Endodermal cell (in vitro differentiated cells): ENCODE measurements at places on chromosomes 3 and 15. TPM values are rescaled to one million over a fixed set of nuclear protein-coding genes. Genes with fewer than 3 reads are reported as not detected.

- no peaks in the 10 kb centered on the region for H3K4me1 ChIP-seq
- no peaks in the 10 kb centered on the region for H3K36me3 ChIP-seq
- no peaks in the 10 kb centered on the region for H3K27me3 ChIP-seq
Observed at GRCh38 chr15:80437334-80437891, 33.2 kb downstream of the ARNT2 start.

DNA sequence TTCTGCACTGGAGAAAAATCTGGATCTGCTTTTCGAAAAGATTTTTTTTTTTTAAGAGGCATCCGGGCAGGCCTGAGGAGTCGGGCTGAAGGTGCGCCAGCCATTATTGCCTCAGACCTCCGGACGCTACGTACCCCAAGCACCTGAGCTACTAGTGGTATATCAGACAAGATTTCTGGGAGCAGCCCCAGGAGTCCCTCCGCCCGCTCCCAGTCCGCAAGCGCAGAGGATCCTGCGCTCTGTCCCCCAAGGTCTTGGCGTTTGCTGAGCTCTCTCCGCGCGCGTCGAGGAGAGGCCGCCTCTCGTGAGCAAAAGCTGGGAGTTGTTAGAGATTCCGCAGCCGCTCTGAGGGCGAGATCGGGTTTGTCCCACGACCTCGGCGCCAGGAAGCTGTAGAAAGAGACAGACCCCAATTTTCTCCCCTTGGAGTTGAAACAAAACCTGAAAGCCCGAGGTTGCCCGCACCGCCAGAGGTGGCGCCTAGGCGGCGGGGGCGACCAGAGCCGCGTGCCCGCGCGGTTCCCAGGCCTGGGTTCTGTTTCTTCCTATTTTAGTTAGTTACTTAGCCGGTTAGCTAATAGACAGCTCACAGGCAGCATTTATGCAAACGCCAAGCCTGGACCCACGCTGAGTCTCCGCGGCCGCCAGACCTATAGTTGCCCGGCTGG is 72.5 kb upstream of the POLG start:
- peaks cover 3% of the 10 kb centered on the region for H3K4me1 ChIP-seq
- DNase-seq = peak; percentile 90
- peak overlapping the region; percentile 30 for H3K27ac ChIP-seq
- H3K4me3 ChIP-seq = peak overlapping the region; percentile 69
- H3K36me3 ChIP-seq = no peaks in the 10 kb centered on the region
- peaks cover 100% of the 10 kb centered on the region for H3K27me3 ChIP-seq

- no peak overlapping the region for H3K4me3 ChIP-seq
- no peak for DNase-seq
- no peak overlapping the region for H3K27ac ChIP-seq
- H3K36me3 ChIP-seq = no peaks in the 10 kb centered on the region
Observed at GRCh38 chr3:111151438-111151837, 79.8 kb downstream of the NECTIN3 start.

DNA sequence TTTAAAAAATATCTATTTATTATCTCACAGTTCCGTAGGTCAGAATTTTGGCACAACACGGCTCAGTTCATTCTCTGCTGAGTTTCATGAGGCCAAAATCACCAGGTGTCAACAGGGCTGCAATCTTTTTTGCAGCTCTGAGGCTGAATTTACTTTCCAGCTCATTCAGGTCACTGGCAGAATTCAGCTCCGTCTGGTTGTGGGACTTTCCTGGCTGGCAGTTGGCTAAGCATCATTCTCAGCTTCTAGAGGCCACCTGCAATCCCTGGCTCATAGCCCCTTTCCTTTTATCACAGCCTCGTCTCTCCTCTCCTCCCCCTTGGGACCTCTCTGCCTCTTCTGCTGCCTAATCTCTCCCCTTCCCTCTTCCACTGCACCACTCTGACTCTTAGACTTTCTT is 174.0 kb upstream of the WNT5A start:
- H3K4me1 ChIP-seq = peaks cover 4% of the 10 kb centered on the region
- H3K4me3 ChIP-seq = no peak overlapping the region
- no peak overlapping the region for H3K27ac ChIP-seq
- no peaks in the 10 kb centered on the region for H3K27me3 ChIP-seq

GRCh38 chr3:90040554-90040953 is 933.1 kb downstream of the EPHA3 start:
- no peak overlapping the region for H3K4me3 ChIP-seq
- DNase-seq = no peak
- no peak overlapping the region for H3K27ac ChIP-seq
- H3K27me3 ChIP-seq = no peaks in the 10 kb centered on the region
- H3K36me3 ChIP-seq = no peaks in the 10 kb centered on the region

DNA sequence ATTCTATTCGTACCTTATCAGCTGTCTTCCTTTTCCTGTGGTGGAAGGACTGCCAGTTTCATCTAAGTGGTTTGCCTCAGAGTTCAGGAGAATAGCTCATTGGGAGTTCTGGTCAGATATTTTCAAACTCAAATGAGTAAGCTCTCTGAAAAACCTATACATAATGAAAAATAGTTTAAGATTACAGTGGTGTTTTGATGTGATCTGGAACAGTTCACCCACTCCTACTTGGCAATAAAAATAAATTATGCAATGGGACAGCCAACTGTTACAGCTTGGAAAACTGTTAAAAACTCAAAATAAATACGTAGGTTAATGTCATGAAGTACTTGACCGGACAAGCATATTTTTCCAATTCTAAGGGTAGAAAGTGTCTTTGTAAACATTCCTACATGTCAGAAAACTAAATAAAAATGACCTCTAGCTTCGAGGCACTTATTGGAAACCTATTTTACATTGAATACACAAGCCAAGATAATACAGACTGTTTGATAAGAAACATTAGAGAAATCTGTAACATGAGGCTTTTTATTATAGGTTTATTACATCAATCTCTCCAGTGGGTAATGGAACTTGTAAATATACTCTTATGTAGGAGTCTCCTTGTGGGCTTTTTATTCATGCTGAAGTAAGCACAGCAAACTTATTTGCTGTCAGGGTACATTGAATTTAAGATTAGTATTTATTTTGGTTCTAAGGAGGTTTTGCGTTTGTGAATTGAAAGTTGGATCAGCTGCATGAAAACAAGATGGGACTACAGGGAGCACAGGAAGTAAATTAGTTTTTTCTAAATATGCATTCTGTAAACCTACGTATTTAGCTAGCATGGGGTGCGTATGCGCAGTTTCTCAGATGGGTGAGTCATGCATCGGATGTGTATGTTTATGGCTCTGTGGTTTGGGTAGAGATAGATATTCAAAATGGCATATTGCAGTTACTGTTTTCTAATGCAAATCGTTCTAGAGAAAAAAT is 453.1 kb downstream of the IL5RA start:
- no peak overlapping the region for H3K4me3 ChIP-seq
- H3K4me1 ChIP-seq = no peaks in the 10 kb centered on the region
- DNase-seq = no peak
- no peaks in the 10 kb centered on the region for H3K27me3 ChIP-seq

DNA sequence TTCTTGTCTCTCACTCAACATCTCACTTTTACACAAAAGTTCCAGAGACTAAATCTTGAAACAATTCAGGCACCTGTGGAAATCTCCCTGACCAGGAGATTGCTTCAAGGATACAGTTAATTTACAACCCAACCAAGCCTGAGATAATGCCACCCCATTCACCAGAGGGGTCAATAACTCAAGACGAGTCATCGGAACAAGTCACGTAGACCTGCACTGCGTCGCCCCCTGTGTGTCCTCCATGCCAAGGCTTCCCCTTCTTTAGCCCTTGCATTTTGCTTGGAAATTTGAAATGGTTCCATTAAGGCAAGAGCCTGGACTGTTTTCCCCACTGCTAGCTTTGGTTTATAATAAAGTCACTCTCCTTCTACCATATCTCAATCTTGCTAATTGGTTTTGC is 129.0 kb upstream of the NEO1 start:
- peak; percentile 72 for DNase-seq
- no peaks in the 10 kb centered on the region for H3K4me1 ChIP-seq
- no peaks in the 10 kb centered on the region for H3K36me3 ChIP-seq
- no peaks in the 10 kb centered on the region for H3K27me3 ChIP-seq

DNA sequence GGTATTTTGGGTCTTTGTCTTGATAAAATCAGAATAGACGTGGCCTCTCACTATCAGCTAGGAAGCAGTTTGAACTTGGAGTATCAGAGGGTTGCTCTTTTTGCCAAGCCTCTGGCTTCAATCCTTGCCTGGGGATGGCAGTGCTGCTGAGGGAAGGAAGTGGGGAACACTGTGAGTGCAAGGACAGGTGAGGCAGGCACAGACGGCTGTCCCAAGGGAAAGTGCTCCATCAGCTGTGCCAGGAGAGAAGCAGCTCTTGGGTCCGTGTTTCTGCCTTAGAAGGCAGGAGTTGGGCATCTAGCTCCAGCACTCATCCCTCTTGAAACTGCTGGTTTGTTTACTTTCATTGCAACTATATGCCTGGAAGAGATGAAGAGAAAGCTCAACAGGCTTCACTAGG is 33.2 kb downstream of the PML start:
- H3K4me1 ChIP-seq = no peaks in the 10 kb centered on the region
- no peak overlapping the region for H3K27ac ChIP-seq
- H3K27me3 ChIP-seq = no peaks in the 10 kb centered on the region
- DNase-seq = no peak

GRCh38 chr3:69200384-69201068 is 78.1 kb upstream of the LMOD3 start:
- no peaks in the 10 kb centered on the region for H3K27me3 ChIP-seq
- peak overlapping the region; percentile 59 for H3K27ac ChIP-seq
- H3K36me3 ChIP-seq = no peaks in the 10 kb centered on the region
- H3K4me3 ChIP-seq = no peak overlapping the region
- peaks cover 3% of the 10 kb centered on the region for H3K4me1 ChIP-seq

DNA sequence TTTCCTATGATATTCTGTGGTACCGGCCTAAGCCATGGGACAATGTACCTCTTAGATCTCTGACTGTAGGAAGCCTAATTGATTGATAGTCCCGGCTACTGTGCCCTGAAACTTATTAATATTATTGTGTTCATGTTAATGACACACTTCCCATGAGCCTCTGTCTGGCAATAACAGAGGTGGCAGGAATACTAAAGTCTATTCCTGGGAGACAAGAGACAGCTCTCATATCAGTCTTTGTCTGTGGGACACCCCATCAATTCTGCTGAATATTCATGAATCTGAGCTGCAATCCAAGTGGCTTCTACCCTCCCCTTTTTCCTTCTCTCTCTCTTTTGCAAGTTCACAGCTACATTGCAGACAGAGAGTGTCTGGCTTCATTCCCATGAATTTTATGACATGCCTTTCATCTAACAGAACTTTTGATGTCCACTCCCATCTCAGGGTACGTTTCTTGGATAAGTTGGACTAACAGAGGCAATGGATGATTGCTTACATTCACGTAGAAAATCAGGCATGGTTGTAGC is 907.5 kb downstream of the ZPLD1 start:
- H3K4me3 ChIP-seq = no peak overlapping the region
- H3K4me1 ChIP-seq = no peaks in the 10 kb centered on the region
- DNase-seq = no peak
- H3K27ac ChIP-seq = peak overlapping the region; percentile 88
- no peaks in the 10 kb centered on the region for H3K27me3 ChIP-seq

- no peaks in the 10 kb centered on the region for H3K27me3 ChIP-seq
- H3K36me3 ChIP-seq = no peaks in the 10 kb centered on the region
- peak; percentile 46 for DNase-seq
- no peak overlapping the region for H3K27ac ChIP-seq
- no peak overlapping the region for H3K4me3 ChIP-seq
Observed at GRCh38 chr3:184740509-184741258, 28.8 kb upstream of the MAGEF1 start.

- H3K36me3 ChIP-seq = no peaks in the 10 kb centered on the region
- H3K4me1 ChIP-seq = peaks cover 2% of the 10 kb centered on the region
Observed at GRCh38 chr3:171260466-171260865, 199.7 kb downstream of the TNIK start.

GRCh38 chr3:160125258-160125657 is 100.0 kb upstream of the C3orf80 start:
- H3K27me3 ChIP-seq = no peaks in the 10 kb centered on the region
- DNase-seq = no peak
- H3K4me3 ChIP-seq = no peak overlapping the region
- H3K36me3 ChIP-seq = no peaks in the 10 kb centered on the region

- no peaks in the 10 kb centered on the region for H3K36me3 ChIP-seq
- DNase-seq = no peak
- no peaks in the 10 kb centered on the region for H3K27me3 ChIP-seq
- H3K4me1 ChIP-seq = peaks cover 3% of the 10 kb centered on the region
Observed at GRCh38 chr3:79306934-79307570, 460.7 kb downstream of the ROBO1 start.

DNA sequence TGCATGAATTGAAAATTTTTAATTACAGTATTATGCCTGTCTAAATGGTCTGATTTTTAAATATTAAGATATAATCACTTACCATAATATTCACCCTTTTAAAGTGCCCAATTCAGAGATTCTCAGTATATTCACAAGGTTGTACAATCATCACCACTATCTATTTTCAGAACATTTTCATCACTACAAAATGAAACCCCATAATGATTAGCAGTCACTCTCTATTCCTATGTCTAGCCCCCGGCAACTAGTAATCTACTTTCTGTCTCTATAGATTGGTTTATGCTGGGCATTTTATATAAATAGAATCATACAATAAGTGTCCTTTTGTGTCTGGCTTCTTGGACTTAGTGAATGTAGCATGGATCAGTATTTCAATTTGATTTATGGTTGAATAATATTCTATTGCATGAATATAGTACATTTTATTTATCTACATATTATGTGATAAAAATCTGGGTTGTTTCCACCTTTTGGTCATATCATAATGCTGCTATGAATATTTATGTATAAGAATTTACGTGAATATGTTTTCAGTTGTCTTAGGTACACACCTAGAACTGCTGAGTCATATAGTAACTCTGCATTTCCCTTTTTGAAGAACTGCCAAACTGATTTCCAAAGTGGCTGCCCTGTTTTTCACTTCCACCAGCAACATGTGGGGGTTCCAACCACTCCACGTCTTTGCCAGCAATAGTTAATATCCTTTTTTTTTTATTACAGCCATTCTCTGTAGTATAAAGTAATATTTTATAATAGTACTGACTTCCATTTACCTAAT is 485.7 kb upstream of the ZNF385D start:
- no peak overlapping the region for H3K4me3 ChIP-seq
- H3K36me3 ChIP-seq = no peaks in the 10 kb centered on the region
- no peak for DNase-seq
- H3K27ac ChIP-seq = no peak overlapping the region
- H3K27me3 ChIP-seq = no peaks in the 10 kb centered on the region
- H3K4me1 ChIP-seq = no peaks in the 10 kb centered on the region

GRCh38 chr3:188102861-188103547 is 51.0 kb upstream of the LPP start:
- no peak overlapping the region for H3K27ac ChIP-seq
- peaks cover 28% of the 10 kb centered on the region for H3K27me3 ChIP-seq
- no peak for DNase-seq
- H3K4me1 ChIP-seq = no peaks in the 10 kb centered on the region

GRCh38 chr3:190239325-190239724 is 82.9 kb downstream of the CLDN1 start:
- no peaks in the 10 kb centered on the region for H3K36me3 ChIP-seq
- H3K27ac ChIP-seq = no peak overlapping the region
- peak overlapping the region; percentile 30 for H3K4me3 ChIP-seq
- H3K4me1 ChIP-seq = peaks cover 7% of the 10 kb centered on the region
- no peaks in the 10 kb centered on the region for H3K27me3 ChIP-seq

- H3K36me3 ChIP-seq = peaks cover 46% of the 10 kb centered on the region
- no peaks in the 10 kb centered on the region for H3K27me3 ChIP-seq
Observed at GRCh38 chr3:133964547-133964946, 65.2 kb downstream of the SLCO2A1 start.

The SPTBN5 gene
- 0.95 to 2.0 TPM (median 1.3 TPM) in 3 replicates for total RNA-seq

The DRD3 gene
- not detected in 2 replicates for total RNA-seq

The RNU6-1 gene
- not detected in 2 replicates for total RNA-seq

The ADCY5 gene
- total RNA-seq = 5.2 to 12.5 TPM (median 6.9 TPM) in 3 replicates

The SLCO3A1 gene
- 7.2 and 8.3 TPM in 2 replicates for total RNA-seq

The EHHADH gene
- 58.7 to 68.5 TPM (median 61.8 TPM) in 3 replicates for total RNA-seq

The UCN2 gene
- 0.33 TPM in 1 of 3 replicates, not detected in the others for total RNA-seq

The SPINT1 gene
- 129 to 137 TPM (median 132 TPM) in 3 replicates for total RNA-seq

The TGM5 gene
- not detected in 2 replicates for total RNA-seq

The TMEM266 gene
- total RNA-seq = 1.8 TPM in 2 replicates
